ENCODE measurements at places on chromosomes 16 and 17.

DNA sequence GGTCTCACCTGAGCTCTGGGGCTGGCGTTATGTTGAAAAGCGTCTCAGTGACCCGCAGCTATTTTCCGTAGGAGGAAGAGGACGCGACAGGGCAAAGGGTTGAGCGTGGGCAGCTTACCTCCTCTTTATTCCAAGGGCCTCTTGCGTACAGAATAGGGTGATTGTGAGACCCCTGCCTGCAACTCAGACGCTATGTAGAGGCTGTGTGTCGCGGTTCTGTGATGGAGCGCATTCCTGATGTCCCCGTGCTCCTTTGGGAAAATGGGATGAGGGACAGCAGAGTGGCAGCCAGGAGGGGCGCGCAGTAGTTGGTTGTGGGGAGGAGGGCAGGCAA, 531 bp upstream of the CDH8 start:
- DNase-seq: no peak

DNA sequence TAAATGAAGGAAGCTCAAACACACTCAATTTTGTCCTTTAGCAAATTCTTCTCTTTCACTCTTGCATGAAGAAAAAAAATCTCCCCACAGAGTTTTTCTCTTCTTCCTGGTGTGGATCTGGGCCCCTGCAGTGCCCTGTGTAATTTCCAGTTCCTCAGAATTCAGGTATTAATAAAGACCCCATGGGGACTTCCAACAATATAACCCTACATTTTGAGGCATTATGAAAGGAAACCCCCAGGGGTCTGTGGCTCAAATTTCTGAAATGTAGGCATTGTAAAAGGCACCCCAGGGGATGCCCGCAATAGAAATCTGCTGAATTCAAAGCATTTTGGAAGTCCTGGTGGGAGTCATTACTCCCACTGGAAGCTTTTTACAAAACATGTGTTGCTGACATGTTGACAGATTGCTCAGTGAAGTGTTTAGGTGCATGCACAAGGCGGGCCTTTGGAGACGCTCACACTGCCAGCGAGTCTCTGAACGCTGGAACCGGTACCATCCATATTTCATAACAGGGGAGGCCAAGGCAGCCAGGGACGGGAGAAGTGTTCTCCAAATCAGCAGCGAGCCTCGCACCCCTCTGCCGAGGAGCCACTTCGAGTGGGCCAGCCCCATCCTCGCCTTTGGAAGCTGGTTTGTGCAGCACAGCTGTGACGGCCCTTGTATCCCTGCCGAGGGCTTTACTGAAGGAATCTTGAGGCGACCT, 154.0 kb downstream of the ZNF423 start:
- DNase-seq: no peak

GRCh38 chr17:78617511-78618061, 40.4 kb upstream of the DNAH17 start:
- no peak for DNase-seq

- DNase-seq: no peak
Measured at GRCh38 chr17:75685499-75685898, 18.4 kb downstream of the SAP30BP start.

DNA sequence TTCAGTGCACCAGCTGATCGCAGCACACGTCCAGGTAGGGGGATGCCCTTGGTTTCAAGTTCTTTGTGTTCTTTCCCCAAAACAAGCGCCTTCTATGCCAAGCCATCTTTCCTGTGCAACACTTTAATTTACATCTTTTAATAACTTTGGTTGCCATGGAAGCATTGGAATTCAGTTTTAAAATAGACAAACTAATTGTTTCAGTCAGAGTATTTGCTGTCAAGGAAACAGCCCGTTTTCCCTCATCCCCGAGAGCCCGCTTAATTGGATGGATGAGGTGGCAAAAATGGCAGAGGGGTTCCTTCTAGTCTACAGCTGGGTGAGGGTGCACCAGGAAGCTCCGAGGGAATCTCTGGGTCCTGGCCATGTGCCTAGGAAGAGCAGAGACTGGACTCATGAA, 793.7 kb upstream of the EEF2KMT start:
- no peak for DNase-seq

DNA sequence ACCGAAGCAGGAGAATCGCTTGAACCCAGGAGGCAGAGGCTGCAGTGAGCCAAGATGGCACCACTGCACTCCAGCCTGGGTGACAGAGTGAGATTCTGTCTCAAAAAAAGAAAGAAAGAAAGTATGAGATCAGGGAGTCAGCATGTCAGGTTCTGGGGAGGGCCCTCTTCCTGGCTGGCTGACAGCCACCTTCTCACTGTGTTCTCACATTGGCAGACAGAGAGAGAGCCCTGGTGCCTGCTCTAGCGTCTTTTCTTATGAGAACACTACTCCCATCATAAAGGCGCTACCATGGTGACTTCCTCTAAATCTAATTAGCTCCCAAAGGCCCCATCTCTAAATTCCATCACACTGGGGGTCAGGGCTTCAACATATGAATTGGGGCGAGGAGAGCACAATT, 27.6 kb upstream of the RBBP6 start:
- DNase-seq: no peak

GRCh38 chr17:68834328-68834836, 120.8 kb downstream of the ABCA8 start:
- DNase-seq: no peak

DNA sequence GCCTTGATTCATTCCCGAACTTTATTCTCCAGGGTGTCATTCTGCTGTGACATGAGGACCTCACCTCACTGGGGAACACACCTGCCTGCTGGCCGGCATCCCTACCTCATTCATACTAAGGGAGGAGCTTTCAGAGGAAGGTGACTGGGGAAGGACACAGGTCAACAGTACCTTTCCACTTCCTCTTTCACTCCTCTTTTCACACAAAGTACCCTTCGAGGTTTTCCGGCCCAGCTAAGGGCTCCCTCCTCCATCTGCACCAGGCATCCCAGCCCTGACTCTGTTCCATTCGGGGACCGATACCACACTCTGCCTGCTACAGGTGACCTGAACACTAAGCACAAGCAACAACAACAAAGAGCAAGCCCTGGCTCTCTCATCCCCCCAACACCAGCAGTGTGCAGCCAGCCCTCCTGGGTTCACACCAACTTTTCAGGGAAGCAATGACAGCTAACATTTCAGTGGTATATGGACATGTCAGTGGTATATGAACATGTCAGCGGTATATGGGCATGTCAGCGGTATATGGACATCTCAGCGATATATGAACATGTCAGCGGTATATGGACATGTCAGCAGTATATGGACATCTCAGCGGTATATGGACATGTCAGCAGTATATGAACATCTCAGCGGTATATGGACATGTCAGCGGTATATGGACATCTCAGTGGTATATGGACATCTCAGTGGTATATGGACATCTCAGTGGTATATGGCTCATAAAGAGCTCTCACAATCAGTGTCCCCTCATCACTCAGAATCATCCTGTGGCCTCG, 16.0 kb downstream of the TRIM25 start:
- no peak for DNase-seq

GRCh38 chr17:34313164-34313563, 6.1 kb upstream of the CCL8 start:
- DNase-seq: no peak
